ENCODE measurements at places on chromosomes 1 and 21.

DNA sequence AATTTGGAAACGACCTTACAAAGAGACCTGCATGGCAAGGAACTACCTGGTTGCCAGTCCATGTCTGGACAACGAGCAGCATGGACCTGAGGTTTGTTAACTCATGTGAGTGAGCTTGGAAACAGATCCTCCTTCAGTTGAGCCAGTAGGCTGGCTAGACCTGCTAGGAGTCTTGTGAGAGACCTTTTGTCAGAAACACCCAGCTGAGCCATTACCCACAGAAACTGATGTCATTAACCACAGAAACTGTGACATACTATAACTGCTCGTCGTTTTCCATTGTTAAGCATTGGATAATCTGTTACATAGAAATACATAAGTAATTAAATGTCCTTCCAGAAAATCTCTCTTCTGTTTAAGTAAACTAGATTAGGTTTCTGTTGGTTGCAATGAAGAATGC is 211.1 kb upstream of the C21orf91 start:
- no peak for DNase-seq

- DNase-seq, result no peak
Observed at GRCh38 chr1:114111731-114112641, 41.7 kb downstream of the SYT6 start.

DNA sequence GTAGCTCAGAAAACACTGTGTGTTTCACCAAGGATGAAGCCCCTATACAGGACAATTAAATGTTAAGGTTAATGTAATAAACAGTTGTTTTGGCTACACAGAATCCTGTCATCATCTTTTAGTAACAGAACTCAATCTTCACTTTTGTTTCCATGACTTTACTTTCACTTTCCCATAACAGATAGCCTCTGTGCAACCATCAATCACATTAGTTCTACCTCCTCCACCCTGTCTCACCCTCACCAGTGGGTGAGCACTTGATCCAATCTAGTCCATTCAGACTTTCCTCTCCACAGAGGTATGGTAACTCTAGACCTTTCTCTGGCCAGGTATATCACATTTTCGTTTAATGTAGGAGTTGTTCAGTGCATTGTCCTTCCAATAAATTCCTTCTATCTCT is 1018.5 kb downstream of the ADGRL2 start:
- DNase-seq, result no peak

- DNase-seq, result no peak
Observed at GRCh38 chr1:154434346-154435085, 29.4 kb downstream of the IL6R start.

GRCh38 chr1:36653850-36654249 is 171.1 kb upstream of the CSF3R start:
- no peak for DNase-seq

DNA sequence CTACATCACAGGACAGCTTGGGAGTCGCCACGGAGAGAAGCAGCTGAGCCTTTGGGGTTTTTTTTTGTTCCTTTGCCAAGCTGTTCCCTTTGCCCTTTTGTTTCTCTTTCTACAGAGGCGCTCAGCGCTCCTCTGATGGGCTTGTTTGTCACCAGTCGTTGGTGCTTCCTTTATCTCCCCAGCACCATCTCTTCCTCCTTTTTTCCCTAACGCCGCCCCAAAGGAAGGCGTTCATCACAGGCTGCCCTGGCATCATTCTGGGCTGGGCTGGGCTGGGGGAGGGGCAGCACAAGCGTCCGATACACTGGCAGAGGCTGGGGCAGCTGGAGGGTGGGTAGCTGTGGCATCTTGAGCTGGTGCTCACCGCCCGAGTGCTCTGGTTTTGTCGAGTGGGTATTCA is 10.5 kb downstream of the IGSF21 start:
- no peak for DNase-seq

DNA sequence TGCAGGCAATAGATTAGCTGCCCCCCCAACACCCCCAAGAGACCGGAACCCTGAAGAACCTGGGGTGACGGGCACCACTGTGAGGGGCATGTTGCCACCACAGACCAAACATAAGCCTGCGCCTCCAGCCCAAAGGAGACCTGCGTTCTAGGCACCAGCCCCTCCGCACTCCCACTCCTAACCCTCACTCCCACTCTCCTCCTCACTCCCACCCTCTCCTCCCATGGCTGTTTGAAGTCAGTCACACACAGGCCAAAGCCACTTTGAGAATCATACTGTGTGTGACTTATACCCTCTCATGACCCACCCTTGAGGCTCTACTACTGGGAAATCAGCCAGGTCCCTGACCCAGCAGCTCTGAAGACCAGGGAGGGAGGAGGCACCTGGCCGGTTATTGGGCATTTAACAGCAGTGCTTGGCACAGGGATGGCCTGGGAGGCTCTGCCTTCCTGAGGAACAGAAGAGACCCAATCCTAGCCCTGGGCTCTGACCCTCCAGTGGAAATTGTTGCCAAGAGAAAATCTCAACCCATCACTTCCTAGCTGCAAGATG is 43.5 kb downstream of the FBXO2 start:
- no peak for DNase-seq

All from T1000 (cell line).